ENCODE measurements at places on chromosomes 4 and X.

DNA sequence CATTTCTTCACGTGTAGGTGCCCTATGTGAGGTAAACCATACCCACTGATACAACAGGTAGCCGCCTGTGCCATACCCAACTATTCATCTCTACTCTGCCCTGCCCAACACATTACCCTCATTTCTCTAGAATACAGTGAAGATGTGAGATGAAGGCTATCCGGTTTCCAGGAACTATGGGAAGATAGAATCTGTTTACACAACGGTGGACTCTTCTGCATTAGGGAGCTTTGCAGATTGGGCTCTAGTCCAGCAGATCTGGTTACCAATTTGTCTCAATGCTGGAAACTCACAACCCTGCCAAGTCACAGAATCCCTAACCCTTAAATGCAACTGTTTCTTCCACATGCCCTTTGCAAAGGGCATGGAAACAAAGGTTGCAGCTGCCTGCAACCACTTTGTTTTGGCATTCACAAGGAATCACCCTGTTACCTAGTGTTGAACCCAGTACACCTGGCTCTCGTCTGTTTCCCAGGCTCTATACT is 6.4 kb upstream of the SLAIN2 start:
- DNase-seq: no peak

- peak; percentile 20 for DNase-seq
Measured at GRCh38 chr4:146638786-146639505, at the start of gene POU4F2. Gene POU4F2 (plus strand): TSS chr4:146638893. CDS start chr4:146639141, 248 bp downstream.

DNA sequence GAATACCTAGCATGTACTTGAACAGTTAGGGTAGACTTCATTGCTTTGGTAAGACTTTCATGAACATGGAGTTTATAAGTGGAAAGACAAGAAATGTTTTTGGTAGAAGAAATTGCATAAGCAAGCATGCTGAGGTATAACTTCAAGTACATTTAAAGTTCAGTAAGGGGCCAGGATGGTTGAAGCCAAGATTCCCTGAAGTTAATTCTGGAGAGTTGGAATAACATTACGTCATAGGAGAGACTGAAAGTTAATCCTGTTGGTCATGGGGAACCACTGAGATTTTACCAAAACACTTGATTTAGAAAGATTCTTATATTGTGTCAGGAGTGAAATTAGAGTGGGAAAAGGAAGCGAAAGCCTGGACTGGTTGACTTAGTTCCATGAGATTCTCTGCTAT is 767.5 kb upstream of the MAGEB2 start:
- DNase-seq: no peak

DNA sequence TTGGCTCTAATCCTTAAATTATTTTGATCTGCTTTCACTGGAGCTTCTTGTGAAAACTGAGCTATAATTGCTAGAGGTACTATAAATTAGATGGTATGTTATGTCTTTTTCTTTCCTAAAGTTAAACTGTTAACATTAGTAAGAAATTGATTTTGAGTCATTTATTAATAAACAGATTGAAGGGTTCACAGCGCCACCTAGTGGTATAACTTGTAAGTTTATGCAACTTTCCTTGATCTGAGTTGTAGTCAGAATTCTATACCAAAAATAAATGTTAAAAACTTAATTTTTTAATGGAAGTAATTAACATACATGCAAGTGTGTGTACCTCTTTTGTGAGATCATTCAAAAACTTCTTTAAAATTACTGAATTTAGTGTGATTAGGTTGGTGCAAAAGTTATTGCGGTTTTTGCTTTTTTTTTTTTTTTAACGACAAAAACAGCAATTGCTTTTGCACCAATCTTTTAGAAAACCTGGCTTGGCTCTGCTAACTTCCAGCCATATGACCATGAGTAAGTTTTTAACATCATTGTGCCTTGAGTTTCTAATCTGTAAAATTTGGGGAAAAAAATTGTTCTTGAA is 151.5 kb downstream of the CENPC start:
- peak; percentile 51 for DNase-seq

- DNase-seq: no peak
Measured at GRCh38 chr4:54446581-54446980, 211.2 kb upstream of the KIT start.

DNA sequence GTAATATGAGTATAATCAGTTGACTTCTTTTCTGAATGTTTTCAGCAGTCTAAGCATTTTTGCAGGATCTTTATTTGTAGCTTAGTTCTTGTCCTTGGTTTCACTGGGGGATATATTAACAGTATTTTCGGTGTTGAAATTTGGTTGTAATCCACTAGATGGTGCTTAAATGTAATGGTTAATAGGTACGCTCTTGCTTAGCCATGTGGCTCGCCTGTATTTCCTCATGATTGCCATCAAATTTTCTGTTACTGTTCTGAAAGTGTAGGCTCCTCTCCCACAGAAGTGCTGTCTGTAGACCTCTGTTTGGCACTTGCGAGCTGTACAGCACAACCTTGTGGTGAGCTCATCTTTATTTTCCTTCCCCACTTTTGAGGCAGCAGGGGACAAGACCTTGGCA is 3.9 kb upstream of the FAAH2 start:
- no peak for DNase-seq

- no peak for DNase-seq
Measured at GRCh38 chr4:118935819-118936218, 47.2 kb downstream of the SYNPO2 start.

- no peak for DNase-seq
Measured at GRCh38 chr4:84718699-84719098, 135.8 kb downstream of the CDS1 start.

- DNase-seq: no peak
Measured at GRCh38 chr4:113564493-113564892, 197.0 kb downstream of the CAMK2D start.

DNA sequence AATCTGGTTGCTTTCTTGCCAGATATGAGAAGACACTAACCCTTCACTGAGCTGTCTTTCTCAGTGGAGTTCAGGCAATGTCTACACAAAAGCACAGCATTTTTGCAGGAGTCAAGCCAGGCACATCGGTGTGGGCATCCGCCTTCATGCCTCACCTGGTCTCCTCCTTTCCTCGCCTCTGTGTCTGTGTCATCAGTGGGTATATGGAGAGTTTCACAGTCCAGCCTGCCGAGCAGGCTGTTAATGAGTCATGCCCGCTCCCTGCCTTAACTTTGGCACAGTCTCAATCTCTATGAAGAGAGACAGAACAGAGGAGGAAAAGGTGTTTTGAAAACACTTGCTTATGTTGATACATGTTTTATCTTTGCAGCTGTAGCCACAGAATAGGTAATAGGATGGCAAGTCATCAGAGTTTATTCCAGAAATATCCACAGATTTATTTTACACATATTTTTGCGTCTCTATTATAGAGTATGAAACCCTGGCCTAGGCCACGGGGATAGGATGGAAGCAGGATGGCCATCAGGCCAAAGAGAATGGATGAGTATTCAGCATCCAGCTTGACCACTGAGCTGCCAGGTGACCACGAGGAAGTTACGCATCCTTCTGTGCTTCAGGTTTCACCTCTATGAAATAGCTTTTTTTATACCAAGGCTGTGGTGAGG is 32.8 kb upstream of the MAML3 start:
- no peak for DNase-seq

DNA sequence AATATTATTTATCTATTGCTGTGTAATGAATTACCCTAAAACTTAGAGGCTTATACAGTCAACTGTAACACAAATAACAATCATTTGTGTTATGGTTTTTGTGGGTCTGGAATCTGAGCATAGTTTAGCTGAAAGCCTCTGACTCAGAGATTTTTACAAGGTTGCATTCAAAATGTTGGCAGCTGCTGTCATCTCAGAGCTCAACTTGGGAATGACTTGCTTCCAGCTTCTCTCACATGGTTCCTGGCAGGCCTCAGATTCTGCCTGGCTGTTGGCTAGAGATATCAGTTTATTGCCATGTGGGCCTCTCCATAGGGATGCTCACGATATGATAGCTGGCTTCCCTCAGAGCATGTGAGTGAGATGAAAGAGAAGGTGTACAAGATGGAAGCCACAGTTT is 70.2 kb upstream of the BRWD3 start:
- no peak for DNase-seq

GRCh38 chrX:10602646-10603045 is 17.7 kb downstream of the MID1 start:
- no peak for DNase-seq

GRCh38 chrX:152893980-152894610 is 3.8 kb upstream of the ZNF185 start:
- DNase-seq: no peak

DNA sequence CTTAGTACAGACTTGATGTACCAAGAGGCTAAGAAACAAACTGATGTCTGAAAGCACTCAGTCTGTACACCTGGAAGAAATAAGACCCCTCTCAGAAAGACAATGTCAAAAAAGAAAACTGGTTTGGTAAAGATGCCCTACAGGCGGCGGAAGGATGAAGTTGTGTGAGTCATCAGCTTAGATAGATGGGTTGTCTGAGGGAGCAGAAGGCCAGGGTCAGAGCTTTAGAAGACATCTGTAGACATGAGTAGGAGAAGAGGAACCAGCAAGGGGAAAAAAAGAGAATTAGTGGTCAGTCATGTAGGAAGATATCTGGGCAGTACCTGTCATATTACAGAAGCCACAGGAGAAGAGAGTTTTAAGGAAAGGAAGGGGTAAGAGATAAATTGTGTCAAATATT is 8.3 kb downstream of the SRPX2 start:
- DNase-seq: no peak

GRCh38 chr4:42655921-42656678 is 805 bp downstream of the ATP8A1 start:
- DNase-seq: peak; percentile 77

DNA sequence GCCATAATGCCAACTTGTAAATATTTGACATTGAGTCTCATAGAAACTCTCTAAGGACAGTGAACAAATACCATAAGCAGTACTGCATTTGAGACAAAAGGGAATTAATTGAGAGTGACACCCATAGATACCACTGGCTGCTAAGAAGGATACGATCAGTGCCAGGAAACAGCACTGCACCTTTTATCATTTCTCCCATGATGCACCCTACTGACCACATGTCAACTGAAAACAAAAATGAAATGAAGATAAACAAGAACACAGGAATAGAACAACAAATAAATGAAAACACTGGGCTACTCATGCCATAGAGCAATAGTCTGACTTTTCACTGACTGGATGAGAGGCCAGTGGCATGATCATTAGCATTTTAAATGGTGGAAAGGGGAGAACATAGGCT is 270.8 kb downstream of the MAPK10 start:
- DNase-seq: no peak

DNA sequence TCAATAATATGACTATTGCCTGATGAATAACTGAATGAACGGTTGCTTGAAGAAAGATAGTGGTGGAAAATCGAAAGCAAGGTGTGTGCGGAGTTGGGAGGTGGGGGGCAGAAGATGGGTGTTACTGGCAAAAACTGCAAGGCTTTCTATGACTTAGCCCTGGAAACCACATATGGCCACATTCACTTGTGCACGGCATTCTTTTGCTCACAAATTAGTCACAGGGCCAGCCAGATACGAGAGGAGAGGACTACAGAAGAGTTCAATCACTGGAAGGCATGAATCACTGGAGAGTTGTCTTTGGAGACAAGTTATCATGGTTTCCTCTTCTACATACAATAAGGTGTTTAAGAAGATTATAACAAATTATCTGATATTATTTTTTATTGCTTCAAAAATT is 626.5 kb upstream of the CPEB2 start:
- no peak for DNase-seq

- peak; percentile 87 for DNase-seq
Measured at GRCh38 chr4:1899149-1900086, 28.2 kb downstream of the NSD2 start.

- no peak for DNase-seq
Measured at GRCh38 chr4:155952501-155952901, 1.2 kb downstream of the CTSO start.

DNA sequence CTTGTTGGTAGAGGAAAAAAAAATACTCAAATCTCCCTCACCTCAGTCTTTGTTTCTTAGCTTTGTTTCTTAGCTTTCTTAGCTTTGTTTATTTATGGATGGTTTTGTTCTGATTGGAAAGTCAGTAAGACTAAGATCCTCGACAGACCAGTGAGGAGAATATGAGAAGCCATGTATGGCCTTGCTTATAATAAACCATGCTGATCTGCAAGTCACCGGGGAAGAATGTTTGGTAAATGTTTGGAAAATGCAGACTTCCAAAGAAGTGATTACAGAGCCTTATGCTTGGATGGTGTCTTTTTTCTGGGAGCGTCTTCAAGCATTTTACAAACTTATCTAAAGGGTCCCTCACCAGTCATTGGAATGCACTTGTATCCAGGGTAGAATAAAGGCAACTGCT is 90.1 kb upstream of the NOCT start:
- DNase-seq: no peak

DNA sequence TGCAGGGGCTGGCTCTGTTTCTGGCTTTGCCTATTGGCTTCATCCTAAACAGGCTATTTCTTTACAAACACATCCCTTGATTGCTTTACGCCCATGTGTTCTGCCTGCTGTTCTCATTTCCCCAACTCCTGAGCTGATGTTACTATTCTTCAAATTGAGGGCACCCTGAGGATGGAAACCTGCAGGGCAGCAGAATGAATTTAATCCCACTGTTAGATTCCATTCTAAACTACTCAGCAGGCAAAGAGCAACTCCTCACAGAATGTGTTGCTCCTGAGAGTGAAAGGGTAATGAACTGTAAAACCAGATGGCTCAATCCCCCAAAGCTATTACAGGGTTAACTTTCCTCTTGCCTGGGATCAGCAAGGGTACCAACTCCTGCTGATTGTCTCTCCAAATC is 75.7 kb downstream of the ANKRD50 start:
- DNase-seq: no peak

DNA sequence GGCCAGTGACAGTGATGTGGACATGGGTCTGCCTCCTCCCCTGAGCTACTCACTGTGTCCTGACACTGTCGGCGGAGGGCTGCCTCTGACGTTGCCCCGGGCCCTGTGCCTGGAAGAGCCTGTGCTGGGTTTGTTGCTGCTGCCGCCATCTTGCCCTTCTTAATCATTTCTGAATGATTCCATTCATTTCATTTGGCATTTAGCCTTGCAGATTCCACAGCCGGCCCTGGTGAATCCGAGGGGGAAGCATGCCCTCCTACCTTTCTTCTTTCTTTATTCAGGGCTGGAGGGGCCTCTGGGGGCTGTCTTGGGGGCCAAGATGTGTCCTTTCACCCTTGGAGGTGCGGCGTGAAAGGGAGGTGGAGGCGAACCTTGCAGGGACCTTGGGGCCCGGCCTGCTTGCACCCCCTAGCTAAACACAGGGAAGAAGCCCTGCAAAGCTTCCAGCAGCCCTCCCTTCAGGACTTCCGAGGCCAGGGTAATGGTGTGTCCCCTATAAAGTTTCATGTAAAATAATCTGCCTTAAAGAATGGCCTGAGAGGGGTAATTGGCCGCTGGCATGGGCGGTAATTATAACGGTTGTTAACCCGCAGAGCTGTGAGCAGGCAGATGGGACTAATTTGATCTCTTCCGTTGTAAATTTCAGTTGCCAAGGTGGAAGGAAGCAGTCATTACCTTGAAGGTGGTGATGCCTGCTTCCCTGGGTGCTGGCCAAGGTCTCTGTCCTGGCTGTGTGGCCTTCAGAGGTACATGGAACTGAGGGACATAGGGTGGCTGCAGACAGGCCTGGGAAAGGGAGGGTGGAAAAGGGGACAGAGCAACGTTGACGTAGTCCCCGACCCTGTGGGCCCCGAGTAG is 92.3 kb downstream of the PSAPL1 start:
- DNase-seq: no peak
